AG08396 (cell line): ENCODE measurements at places on chromosomes 3 and 15.

DNA sequence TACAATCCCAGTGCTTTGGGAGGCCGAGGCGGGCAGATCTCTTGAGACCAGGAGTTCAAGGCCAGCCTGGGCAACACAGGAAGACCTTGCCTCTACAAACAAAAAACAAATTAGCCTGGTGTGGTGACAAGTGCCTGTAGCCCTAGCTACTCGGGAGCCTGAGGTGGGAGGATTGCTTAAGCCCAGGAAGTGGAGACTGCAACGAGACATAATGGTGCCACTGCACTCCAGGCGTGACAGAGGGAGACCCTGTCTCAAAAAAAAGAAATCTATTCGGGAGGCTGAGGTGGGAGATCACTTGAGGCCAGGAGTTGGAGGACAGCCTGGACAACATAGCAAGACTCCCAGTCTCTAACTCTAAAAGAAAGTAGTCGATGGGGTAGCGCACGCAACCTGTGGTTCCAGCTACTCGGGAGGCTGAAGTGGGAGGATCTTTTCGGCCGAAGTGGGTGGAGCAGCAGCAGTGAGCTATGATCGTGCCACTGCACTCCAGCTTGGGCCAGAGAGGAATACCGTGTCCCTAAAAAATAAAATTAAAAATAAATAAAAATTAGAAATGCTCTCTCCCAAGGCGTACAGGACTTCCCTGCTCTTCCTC is 775 bp downstream of the C3orf33 start:
- DNase-seq, result no peak

DNA sequence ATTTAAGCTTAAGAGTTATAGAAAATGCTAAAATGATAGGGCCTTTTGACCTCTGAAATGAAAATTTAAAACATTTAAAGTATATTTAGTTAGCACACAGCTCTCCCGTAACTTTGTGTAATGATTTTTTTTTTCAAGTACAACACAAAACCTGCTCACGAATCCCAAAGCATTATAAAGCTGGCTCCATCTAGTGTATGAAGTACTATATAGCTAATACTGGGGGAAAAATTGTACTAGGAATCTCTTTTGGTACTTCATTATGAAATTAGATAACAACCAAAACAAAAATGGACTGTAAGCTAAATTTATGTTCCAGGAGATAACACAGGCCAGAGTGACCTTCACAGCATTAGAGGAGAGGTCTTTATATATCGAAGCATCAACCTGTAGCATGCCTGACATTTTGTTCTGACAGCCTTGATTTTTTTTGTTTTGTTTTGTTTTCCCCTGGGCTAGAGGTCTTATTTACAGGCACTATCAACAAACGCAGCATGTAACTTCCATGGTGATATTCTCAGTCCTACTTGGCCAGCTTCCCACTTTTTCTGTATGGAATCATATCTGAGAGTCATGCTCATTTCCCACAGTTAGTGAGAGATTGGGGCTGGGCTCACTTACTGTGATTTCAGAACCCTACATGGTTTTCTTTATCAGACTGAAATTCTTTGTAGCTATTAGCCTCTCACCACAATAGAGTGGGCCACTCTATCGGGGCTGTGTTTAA is 116.3 kb downstream of the MITF start:
- no peak for DNase-seq

DNA sequence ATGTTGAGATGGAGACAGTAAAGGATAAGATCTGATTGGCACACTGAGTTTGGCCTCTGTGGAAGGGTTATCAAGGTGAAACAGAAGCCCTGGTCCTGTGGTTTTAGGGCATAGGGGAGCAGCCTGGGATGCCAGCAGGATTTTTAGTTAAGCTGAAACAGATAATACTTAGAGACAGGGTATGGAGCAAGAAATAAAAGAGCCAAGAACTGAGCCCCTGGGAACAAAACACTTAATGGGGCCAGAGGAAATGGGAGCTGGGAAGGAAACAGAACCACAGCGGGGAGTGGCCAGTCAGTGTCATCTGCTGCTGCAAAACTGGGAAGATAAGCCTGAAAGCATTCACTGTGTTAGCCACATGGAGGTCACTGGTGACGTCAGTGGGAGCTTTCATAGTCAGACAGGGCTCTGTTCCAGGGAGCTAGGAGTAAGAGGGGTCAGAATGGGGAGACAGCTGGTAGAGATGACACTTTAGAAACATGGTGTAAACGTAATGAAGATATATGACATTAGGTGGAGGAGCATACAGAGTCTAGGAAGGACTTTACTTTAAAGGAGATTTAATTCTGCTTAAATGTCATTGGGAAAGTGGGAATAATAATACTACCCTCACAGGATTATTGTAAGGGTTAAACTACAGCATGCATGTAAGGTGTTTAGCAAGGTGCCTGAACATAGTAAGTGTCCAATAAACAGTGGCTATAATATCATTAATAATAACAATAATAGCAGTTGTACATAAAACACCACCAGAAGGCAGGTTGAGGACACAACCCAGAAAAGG is 172.7 kb upstream of the CTNNB1 start:
- DNase-seq, result no peak

- peak; percentile 81 for DNase-seq
These were observed 79.7 kb downstream of the TMEM266 start for GRCh38 chr15:76139368-76140073.

- no peak for DNase-seq
These were observed 299.8 kb upstream of the CNTN4 start for GRCh38 chr3:1798711-1799405.

DNA sequence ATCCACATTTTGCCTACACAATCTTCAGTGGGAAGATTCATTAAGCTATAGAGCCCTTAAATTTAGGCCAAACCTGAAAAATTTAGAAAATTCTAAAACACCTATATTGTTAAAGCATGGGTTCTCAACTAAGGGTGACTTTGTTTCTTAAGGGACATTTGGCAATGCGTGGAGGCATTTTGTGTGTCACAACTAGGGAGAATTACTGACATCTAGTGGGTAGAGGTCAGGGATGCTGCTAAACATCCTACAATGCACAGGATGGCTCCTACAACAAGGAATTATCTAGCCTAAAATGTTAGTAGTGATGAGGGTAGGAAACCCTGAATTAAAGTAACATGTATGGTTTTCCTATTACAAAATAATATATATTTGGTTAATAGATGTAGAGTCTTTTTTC is 55.8 kb downstream of the TBC1D5 start:
- no peak for DNase-seq

DNA sequence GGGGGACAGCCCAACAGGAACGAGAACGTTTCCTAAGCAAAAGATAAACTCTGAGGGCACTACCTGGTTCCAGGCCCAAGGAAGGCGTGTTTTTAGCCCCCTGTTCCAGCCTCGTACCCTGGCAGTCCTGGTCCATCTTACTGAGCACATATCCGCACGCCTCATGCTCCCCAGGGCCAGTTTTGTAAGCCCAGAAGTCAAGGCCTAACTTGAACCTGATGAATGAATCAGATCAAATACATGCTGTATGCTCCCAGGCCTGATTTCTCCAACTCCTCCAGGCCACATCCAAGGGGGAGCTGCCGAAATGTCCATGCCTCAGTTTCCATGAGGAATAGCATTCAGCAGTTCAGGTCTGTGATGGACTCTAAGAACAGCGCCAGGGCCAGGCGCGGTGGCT is 14.3 kb upstream of the DOCK3 start:
- no peak for DNase-seq

- no peak for DNase-seq
These were observed 524.4 kb upstream of the RGMA start for GRCh38 chr15:93613386-93613785.

DNA sequence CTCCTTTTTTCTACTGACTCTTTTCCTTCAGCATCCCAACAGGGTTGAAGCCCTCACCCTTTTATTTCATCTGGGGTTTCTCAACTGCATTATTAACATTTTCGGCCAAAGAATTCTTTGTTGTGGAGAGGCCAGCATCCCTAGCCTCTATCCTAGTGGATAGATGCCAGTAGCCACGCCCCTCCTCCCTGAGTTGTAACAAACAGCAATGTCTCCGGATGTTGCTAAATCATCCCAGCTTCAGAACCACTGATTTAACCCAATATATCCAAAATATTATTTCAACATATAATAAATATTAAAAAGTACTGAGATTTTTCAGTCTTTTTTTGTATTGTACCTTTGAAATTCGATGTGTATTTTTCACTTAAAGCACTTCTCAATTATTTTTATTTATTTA is 2.0 kb upstream of the RNF111 start:
- DNase-seq, result no peak

DNA sequence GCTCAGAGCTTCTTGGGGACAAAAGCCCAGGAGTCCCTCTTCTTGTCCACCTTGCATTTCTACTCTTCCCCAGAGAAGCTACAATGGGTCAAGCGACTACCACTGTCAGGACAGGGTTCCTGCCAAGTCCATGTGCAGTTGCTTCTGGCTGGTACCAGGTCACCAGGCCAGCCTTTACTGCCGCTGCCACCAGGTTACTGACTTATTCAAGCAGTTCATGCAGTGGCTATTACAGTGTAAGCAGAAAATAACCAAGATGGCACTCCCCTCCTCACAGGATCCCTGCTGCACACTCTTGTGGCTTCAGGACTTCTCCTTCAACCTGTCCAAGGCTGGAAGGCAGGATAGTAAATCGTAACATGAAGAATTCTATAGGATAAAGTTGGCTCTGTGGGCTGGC is 42.1 kb downstream of the CTDSPL start:
- no peak for DNase-seq

GRCh38 chr3:85342915-85343314 is 384.1 kb downstream of the CADM2 start:
- no peak for DNase-seq

DNA sequence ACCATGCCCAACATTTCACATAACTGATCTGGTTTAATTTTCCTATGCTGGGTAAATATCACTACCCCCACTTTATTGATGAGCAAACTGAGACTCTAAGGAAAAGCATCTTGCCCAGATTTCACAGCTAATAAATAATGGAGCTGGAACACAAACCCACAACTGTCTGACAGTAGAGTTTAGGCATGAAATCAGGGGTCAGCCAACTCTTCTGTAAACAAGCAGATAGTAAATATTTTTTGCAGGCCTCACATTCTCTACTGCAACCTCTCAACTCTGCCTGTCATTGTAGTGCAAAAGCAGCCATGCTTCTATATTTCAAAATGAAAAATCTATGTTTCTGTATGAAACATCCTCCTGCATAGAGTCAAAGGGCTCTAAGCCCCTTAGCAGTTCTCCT is 111.5 kb downstream of the ERC2 start:
- DNase-seq, result no peak

DNA sequence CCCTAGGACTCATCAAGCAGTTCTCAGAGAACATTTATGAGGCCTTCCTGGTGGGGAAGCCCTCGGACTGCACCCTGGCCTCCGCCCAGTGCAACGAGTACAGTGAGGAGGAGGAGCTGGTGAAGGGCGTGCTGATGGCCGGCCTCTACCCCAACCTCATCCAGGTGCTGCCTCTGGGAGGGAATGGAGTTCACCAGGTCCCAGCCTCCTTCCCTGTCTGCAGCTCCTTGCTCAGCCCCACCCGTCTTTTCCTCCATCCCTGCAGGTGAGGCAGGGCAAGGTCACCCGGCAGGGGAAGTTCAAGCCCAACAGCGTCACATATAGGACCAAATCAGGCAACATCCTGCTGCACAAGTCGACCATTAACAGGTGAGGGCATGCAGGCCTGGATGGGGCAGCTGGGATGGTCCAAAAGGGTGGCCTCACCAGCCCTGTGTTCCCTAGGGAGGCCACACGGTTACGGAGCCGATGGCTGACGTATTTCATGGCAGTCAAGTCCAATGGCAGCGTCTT is 46.3 kb downstream of the DHX30 start:
- DNase-seq, result no peak

GRCh38 chr15:57017024-57017423 is 98.6 kb downstream of the TCF12 start:
- no peak for DNase-seq

GRCh38 chr15:77455696-77456321 is 35.1 kb downstream of the HMG20A start:
- DNase-seq, result peak; percentile 35

DNA sequence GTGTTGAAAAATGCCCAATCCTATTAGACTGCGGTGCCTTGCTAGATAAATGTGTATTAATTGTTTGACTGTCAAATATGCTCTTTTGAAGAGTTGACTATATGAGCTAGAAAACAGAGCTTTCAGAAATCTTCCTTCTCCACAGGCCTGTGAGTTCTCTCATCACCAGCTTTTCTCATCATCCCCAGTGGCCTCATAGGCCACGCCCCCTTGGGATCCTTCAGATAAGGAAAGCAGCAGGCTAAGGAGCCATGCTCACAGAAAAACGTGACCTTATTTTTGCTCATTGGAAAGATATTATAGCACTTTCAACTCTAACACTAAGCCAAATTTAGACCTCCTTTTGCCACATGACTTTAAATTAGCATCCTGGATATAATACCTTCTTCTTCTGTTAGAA is 514.4 kb upstream of the ARRDC4 start:
- DNase-seq, result no peak

DNA sequence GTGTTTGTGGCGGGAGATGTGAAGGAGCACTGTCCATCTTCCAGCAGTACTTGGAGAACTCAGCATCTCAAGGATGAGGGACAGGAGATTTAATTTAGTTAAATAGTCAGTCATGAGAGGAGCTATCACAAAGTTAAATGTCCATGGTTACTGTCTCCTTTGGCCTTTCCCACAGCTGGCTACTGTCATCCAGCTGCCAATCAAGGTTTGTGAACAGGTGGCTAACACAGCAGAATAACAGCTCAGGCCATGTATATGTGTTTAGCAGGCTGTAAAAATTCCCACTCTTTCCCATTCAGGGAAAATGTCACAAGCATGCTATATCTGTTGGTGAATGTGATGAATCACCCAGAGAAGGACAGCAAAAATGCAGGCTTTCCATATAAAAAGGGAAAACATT is 120.5 kb downstream of the TMEM108 start:
- DNase-seq, result no peak

DNA sequence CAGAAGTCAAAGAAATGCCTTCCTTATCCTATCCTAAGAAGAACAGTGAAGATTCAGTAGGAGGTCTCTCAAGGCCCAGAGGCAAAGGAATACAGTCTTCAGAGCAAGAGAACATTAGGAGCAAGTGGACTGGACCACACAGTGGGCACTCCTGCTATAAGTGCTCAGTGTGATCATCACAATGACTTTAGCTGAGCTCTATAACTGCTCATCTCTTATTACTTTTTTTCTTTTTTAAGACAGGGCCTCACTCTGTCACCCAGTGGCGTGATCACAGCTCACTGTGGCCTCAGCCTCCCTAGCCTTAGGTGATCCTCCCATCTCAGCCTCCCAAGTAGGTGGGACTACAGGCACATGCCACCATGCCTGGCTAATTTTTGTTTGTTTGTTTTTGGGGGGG is 48.1 kb downstream of the COL8A1 start:
- no peak for DNase-seq

GRCh38 chr3:143851331-143852017 is 3.2 kb upstream of the SLC9A9 start:
- DNase-seq, result no peak
